ENCODE measurements at places on chromosomes 1 and 21.

- no peak for DNase-seq
These were observed 25.2 kb upstream of the AGO1 start for GRCh38 chr1:35857830-35858229.

GRCh38 chr1:15508700-15509487 is 15.1 kb downstream of the CASP9 start:
- no peak for DNase-seq

DNA sequence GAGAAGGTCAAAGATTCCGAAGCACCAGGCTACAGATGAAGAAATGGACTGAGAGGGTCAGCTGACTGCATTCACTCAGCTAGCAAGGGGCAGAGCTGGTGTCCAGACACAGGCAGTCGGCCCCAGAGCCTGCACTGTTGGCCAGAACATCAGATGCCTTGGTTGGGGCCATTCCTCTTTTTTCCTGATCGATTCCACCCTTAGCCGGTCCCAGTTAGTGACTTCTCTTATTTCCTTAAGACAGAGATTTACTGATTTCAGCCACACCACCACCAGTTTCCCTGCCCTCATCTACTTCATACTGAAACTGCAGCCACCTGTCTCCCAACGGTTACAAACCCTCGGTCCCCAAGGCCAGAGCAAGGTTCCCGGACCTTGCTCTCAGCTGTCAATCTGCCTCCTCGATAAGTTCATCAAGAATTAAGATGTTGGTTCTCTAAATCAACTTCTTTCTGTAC is 11.5 kb downstream of the CD58 start:
- no peak for DNase-seq

GRCh38 chr1:81220614-81221071 is 580.1 kb upstream of the ADGRL2 start:
- no peak for DNase-seq

DNA sequence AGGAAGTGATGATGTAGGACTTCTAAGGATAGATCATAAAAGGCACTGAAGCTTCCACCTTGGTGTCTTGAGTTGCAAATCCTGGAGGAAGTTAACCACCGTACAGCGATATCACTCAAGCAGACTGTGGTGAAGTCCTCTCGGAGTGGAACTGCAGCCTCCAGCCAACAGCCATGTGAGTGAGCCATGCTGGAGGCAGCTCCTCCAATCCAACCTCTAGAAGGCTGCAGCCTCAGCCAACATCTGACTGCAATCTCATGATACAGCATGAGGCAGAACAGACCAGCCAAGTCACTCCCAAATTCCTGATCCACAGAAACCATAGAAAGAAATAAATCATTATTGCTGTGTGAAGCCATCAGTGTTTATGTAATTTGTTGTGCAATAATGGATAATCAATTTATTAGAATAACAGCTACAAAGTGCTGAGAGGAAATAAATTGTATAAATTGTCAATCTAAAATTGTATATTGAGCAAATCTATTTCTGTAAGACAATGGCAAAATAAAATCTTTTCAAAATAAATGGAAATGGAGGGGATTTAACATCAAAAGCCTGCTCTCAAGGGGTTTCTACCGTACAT is 65.0 kb downstream of the PRSS38 start:
- no peak for DNase-seq

DNA sequence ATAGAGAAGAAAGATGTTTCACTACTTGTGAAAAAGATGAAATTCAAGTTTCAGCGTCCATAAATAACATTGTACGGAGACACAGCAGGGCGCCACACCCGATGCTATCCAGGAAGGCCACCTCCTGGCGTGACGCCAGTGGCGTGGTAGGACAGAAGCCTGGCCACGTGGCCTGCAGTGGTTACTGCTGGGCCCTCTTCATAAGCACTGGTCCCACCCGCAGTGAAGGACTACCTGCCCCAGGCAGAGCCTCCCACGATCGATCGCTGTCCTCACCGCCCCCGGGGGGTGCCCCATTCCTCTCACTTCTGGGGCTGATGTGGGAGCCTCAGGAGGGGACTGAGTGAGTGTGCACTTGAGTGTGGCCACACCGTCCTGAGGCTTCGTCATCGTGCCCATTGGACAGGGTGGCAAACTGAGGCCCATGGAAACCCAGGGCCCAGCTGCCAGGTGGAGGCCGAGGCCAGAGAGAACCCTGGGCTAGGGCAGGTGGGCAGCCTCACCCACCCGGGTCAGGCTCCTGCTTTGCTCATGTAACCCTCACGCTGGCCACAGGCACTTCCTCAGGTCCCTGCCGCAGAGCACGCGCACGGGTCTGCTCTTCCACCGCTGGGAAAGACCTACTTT is 11.7 kb upstream of the HES5 start:
- DNase-seq: no peak

DNA sequence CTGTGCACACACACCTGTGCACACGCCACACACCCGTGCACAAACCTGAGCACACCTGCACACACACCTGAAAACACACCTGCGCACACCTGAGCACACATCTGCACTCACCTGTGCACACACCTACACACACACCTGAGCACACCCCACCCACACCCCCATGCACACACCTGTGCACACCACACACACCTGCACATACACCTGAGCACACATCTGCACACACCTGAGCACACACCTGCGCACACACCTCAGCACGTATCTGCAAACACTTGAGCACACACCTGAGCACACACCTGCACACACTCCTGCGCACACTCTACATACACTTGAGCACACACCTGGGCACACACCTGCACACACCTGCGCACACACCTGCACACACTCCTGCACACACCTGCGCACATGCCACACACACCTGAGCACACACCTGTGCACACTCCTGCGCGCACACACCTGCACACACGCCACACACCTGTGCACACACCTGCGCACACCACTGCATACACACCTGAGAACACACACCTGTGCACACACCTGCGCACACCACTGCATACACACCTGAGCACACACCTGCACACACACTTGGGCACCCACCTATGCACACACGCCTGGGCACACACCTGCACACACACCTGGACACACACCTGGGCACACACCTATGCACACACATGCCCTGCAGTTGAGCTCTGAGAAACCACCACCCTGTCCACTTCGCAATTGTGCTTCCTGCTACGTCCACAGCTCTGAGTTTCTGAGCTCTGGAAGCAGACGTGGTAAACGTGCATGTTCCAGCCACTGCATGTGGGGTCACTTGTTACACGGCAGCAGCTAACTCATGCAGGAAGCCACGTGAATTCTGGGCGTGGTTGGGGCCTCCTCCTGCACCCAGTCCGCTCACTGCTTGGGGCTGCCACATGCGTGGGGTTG is 8.0 kb upstream of the C1orf159 start:
- DNase-seq: no peak

DNA sequence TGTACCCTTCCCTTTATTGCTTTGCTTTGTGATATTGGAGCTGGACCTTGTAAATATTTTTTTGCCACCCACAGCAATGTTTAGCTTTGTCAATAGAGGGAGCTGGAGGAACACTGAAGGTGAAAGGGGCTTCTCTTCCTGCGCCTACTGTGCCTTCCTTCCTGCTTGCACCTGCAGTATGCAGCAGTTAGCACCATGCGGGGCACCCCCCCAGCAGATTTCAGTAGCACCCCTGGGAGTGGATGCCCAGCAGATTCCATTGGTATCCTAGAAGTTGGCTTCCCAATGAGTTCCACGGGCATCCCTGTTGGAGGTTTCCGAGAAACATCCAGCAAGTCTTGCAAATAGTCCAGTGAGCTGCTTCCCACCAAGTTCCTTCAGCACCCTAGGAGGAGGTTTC is 25.6 kb downstream of the S100A10 start:
- no peak for DNase-seq

All from stimulated activated CD4-positive, alpha-beta T cell treated with anti-CD3 and anti-CD28 coated beads, Interleukin-1b, Interleukin-23, amount 100 ng/mL, for 1 hour (primary cell).